ENCODE measurements at places on chromosomes 13 and 19.

DNA sequence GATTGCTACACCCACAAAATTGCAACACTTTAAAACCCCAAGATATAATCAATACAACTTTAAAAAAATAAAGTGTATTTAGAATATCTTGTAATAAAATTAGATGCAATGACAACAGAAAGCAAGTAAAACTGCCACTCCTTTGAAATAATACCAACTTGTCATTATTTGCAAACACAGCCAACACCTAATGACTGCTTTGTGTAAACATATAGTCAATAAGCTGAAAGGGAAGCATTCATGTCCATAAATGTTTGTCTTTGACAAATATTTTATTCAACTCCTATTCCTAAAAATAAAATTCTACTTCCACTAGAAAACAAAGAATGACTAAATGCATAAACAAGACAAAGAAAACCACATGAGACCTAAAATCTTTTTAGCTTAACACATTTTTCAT is 6.6 kb downstream of the SMAD9 start:
- DNase-seq: no peak

DNA sequence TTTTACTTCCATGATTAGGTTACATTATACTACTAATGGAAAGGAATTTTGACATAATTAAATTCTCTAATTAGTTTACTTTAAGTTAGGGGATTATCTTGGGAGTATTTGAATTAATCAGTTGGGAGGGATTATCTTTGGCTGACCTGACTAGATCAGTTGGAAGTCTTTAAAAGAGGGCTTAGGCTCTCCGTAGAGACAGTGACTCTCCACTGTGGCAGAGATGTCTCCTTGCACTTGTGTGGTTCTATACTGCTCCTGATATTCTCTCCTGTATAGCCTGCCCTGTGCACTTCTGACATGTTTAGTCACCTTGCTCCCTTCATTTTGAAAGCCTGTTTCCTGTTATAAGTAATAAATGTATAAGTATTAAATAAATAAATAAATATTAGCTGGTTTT is 1612.3 kb upstream of the PRR20A start:
- no peak for DNase-seq

DNA sequence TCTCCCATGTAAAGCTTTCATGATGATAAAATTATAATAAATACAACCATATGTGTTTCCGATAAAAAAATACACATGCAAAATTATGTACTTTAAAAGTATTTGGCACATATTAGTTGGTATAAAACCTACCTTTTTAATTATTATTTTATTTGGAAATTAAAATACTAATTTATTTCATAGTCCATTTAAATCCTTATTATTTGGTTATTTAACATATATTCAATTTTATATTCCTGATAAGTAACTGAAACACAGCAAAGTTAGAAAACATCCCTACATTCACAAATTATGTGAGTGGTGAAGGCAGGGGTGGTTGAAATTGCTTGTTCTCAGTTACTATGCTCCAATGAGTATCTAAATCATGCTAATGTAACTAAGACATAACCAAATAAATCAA is 920.5 kb downstream of the SLITRK1 start:
- DNase-seq: no peak

- no peak for DNase-seq
These were observed 20.8 kb upstream of the AMER2 start for GRCh38 chr13:25192936-25193335.

Measured in EH (cell line).